ENCODE measurements at places on chromosomes 2 and 18. TPM values are rescaled to one million over a fixed set of nuclear protein-coding genes. Genes with fewer than 3 reads are reported as not detected.

The TNFAIP6 gene
- 0.09 TPM for polyA plus RNA-seq

The TMEM127 gene
- 47.6 TPM for polyA plus RNA-seq

The TMEM247 gene
- not detected for polyA plus RNA-seq

The FEV gene
- not detected for polyA plus RNA-seq

The CHRND gene
- not detected for polyA plus RNA-seq

The CYBRD1 gene
- 12.7 TPM for polyA plus RNA-seq

The SLC38A11 gene
- polyA plus RNA-seq = 0.08 TPM

The MATN3 gene
- polyA plus RNA-seq = 3.4 TPM

The SERPINB2 gene
- 30.6 TPM for polyA plus RNA-seq

The ZSWIM2 gene
- polyA plus RNA-seq = not detected

The NEU4 gene
- not detected for polyA plus RNA-seq

The SP9 gene
- polyA plus RNA-seq = not detected

The GBX2 gene
- not detected for polyA plus RNA-seq

- DNase-seq = no peak
Observed at GRCh38 chr2:19738707-19739106, 163.1 kb downstream of the TTC32 start.

GRCh38 chr2:84649487-84650142 is 133.3 kb downstream of the DNAH6 start:
- no peak for DNase-seq

- peak; percentile 72 for DNase-seq
Observed at GRCh38 chr2:15313657-15314056, 247.5 kb downstream of the NBAS start.

DNA sequence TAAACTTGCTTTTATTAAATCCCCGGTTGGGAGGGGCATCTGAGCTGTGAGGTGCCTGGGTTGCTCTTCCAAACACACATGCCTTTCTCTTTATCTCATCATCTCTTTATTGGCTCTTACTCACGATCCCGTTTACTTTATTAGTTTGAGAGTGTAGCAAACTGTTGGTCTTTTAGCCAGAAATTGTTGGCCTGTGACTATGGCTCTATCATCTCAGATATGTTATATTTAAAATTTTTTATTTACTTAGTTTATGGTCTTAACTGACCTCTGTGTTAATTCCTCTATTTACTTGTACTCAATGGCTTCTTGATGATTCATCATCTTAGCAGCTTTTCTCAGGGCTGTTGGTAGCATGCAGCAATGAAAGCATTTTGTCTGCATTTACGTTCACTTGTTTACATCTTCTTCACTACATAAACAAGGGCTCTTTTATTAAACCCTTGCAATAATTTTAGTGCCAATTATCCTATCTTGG is 408.4 kb downstream of the HRH4 start:
- peak; percentile 57 for DNase-seq

- DNase-seq = no peak
Observed at GRCh38 chr2:44545005-44545404, 183.3 kb downstream of the CAMKMT start.

DNA sequence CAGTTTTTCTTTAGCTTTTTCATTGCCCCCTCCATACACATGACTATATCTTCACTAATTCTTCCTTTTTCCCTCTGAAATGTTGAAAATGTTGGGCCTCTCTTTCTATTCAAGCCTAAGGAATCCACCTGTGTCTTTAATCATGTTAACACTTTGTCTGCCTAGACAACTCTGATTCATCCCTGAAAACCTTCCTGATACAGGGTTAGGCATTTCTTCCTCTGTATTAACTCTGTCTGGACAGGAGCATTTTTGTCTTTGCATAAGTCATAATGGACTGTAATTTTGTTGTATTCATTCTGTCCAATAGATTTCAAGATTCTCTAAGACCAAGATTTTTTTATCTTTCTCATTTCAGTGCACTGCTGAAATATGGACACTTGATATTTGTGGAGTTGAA is 297.3 kb downstream of the IKZF2 start:
- peak; percentile 53 for DNase-seq

GRCh38 chr2:240988146-240988545 is 10.3 kb upstream of the SNED1 start:
- peak; percentile 34 for DNase-seq

DNA sequence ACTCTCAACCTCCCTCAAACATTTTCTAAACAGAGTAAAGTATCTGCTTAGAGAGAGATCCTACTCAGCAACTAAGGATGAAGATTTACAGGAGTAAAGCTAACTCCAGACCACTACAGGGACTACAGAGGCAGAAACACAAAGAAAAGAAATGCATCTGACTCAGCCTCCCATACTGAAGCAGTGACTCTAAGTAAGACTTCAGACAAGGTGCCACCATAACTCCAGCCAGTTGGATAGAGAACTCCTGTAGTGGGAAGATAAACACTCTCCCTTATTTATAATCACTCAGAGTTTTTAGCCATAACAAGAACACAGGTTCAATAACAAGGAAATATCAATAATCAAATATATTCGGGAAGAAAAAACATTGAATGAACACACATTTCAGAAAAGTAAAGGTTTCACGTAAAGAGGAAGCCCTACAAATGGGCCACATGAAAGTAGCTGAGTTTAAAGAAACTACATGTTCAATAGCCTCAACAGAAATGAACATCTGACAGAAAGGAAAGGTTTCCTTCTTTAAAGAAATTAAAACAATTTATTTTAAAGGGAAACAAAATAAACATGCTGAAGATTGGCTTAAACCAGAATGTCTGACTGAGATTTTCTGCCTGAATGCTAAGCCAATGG is 519.9 kb downstream of the KCNJ3 start:
- no peak for DNase-seq

DNA sequence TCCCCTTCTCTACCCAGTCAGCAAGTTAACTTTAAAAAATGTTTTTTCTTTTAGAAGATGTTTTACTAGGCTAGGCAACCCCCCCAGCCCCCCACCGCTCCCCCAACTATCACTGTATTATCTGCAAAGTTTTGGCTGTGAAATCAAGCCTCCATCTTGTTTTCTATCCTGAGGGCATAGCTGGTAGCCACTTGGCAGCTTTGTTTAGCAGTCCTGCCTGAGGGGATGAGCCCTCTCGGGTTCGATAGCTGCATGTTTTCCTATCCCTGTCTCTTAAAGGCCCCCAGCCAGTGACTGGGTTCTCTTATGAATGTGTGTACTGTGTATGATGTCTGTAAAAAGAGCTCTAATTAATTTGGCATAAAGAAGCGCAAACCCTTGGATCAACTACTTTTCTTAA is 43.4 kb downstream of the MRO start:
- no peak for DNase-seq

DNA sequence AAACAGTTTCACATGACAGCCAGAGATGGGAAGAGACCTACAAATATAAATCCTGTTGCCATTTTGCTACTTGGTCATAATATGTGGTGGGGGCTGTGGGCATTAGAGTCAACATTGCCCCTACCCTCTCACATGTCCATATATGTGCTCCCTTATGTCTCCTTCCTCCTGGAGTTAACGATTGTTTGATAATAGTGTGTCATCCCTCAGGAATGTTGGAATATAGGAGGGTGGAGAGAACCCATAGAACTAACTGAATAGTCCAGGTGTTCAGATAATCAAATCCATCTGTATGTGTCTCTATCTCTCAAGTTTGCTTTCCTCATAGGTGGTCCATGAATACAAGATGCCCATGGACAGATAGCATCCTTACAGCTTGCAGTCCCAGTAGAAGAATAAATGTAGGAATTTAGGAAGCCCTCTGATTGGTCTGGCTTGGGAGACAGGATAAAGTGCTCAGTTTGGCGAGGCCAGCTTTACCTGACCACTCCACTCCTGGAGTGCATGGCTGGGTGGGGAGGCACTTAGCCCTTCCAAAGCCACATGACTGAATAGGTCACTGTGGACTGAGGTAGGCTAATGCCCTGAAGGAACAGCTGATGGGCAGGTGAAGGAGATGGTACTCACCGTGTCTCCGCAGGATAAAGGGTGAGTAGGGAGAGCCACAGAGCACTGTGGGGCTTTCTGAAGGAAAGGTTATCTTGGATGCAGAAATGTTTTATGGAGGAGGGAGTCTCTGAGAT is 166.9 kb downstream of the CDCA7 start:
- DNase-seq = no peak

GRCh38 chr2:220572385-220572784 is 945.0 kb downstream of the SLC4A3 start:
- peak; percentile 10 for DNase-seq

- peak; percentile 44 for DNase-seq
Observed at GRCh38 chr2:238513346-238513745, 86.6 kb downstream of the ASB1 start.

GRCh38 chr2:117232305-117232704 is 582.2 kb upstream of the DDX18 start:
- DNase-seq = no peak

- peak; percentile 42 for DNase-seq
Observed at GRCh38 chr18:3402982-3403451, 47.0 kb upstream of the TGIF1 start.

- no peak for DNase-seq
Observed at GRCh38 chr18:59006461-59007067, 133.1 kb upstream of the SEC11C start.

DNA sequence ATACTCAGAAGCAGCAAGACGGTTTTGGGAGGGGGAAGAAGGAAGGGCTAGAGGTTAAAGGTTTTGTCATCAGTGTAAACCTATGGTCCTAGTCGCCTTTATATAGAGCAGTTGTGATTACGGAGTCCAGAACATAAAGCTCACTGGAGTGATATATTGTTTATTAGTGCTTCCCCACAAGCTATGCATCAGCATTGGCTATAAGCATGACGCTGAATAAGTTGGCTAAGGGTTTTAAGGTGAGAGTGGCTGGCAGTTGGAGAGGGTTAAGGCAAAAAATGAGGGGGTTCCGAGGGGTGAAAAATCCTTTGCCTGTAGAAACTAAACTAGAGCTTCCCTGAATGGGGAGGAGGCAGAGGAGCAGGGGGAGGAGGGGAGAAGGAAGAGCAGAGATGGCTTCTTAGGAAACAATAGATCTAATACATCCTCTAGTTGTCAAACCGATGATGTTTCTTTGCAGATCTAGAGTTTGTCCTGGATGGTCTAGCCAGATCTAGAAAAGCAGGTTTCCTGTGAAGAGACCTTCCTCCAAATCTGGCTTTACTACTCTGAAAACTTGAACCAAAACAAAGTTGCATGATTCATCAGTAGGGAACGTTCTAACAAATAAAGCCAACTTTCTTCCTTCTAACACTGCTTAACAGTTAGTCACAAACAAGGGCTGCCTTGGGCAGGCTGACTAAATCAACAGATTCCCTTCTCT is 2.5 kb downstream of the KLF7 start:
- peak; percentile 94 for DNase-seq

GRCh38 chr2:10495311-10495987 is 47.3 kb upstream of the ODC1 start:
- no peak for DNase-seq

- no peak for DNase-seq
Observed at GRCh38 chr18:78766651-78767533, 212.7 kb upstream of the SALL3 start.

DNA sequence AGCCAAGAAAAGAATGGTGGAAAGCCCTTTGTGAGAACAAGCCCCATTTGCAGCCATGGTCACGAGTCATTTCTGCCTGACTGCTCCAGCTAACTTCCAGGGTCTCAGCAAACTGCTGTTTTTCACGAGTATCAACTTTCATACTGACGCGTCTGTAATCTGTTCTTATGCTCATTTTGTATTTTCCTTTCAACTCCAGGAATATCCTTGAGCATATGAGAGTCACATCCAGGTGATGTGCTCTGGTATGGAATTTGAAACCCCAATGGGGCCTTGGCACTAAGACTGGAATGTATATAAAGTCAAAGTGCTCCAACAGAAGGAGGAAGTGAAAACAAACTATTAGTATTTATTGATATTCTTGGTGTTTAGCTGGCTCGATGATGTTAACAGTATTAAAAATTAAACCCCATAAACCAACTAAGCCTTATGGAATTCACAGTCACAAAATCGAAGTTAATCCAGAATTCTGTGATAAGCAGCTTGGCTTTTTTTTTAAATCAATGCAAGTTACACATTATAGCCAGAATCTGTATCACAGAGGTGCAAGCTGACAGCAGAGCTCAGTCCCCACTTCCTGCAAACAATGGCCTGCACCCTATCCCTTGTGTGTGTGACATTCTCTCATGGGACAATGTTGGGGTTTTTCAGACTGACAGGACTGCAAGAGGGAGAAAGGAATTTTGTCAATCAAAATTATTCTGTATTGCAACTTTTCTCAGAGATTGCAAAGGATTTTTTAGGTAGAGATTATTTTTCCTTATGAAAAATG is 26.1 kb downstream of the SLC14A1 start:
- DNase-seq = no peak

DNA sequence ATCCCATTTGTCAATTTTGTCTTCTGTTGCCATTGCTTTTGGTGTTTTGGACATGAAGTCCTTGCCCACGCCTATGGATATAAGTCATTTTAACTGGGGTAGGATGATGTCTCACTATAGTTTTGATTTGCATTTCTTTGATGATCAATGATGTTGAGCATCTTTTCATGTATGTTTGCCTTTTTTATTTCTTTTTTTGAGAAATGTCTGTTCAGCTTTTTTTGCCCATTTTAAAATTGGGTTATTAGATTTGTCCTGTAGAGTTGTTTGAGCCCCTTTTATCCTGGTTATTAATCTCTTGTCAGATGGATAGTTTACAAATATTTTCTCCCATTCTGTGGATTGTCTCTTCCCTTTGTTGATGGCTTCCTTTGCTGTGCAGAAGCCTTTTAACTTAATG is 75.3 kb downstream of the COMMD1 start:
- DNase-seq = no peak

DNA sequence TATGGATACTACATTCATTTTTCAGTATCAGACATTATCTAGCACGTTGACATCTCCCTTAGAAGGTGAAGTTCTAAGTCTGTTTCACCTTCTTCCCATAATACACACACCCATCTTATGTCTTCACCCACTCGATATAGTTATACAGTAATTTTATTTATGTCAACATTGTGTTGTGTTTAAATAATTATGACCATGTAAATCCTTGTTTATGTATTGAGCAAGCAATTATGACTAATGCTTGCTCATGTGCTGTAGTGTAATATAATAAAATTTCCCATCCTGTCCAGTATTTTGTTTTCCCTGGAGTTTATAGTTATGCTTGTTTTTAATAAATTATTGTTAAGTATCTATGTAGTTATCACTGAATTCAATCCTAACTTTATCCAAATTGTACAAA is 163.2 kb downstream of the MTX2 start:
- DNase-seq = peak; percentile 27

DNA sequence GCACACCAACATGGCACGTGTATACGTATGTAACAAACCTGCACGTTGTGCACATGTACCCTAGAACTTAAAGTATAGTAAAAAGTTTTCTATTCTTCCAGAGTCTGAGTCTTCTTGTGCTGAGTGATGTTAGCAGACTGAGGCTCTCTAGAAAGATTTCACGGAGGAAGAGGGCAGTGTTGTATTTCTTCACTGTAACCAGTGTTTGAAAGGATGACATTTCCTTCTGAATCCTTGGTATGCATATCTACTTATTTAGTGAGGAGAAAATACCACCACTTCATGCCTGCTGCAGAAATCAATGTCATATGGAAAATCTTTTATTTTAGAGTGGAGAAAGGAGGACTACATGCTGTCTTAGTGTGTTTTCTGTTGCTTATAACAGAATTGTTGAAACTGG is 357.1 kb downstream of the CCDC85A start:
- DNase-seq = no peak
